ENCODE measurements at places on chromosomes 16 and 17.
A peak's percentile ranks its signal among the peaks of the same experiment; 100 is the strongest.

DNA sequence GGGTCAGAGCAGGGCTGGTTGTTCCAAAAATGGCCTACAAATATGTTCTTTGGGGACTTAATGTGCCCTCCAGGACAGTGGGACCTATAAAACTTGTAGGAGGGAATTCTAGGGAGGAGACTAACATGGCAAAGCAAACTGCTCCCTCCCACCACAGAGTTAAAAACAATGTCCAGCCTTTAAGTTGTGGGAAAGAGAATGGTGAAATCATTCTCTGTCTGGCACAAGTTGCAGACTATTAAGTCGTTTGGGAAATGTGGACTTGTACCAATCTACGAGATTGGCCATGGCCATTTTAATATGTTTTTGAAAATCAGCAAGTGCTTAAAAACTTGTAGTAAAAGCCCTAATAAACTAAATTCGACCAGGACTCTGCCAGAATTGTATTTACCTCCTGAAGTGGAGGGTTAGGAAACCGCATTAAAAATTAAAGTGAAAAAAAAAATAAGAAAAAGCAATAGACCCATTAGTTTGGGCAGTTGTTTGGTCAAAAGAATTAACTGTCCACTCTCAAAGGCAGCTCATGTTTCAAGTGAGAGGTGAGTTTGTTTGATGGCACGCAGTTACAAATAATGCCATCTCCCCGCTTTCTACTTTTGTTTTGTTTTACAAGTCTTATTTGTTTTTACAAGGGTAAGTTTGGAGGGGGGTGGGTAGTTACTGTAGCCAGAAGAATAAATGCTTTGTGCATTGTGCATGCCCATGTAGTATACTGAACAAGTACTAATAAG is 32.4 kb downstream of the ANKFN1 start:
- DNase-seq: no peak

- peak; percentile 53 for DNase-seq
These were observed 431.2 kb downstream of the SLC39A11 start for GRCh38 chr17:72661116-72661944.

DNA sequence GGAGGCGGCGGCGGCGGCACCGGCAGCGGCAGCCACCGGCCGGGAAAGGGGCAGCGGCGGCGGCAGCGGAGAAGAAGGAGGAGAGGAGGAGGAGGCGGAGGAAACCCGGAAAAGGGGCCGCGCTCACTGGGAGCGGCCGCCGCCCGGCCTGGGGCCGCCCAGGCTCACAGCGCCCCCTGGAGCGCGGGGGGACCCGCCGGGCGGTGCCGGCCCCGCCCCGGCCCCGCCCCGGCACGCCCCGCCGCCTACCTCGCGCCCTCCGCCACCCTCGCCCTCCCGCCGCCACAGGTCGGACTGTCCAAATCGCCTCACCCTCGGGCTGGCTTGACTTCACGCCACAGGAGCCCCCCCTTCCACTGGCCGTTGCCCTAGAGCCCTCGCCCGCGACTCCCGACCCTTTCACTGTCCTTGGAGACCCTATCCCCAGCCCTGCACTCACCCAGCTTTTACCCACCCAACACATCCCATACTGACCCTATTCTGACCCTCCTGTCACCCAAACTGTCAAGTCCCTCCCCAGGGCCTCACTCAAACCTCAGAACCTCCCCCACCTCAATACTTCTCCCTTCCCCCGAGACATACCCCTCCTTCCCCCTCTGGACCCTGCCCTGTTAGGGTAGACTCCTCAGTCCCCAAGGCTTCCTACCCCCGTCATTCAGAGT is at the start of gene CSNK2A2:
Gene CSNK2A2 (minus strand): TSS at position 85 of the 662 bp plus-strand sequence. CDS start 370 bp downstream, outside the sequence.
- peak; percentile 86 for DNase-seq

- DNase-seq: peak; percentile 52
These were observed 10.5 kb upstream of the ALDOA start for GRCh38 chr16:30054959-30055553.

DNA sequence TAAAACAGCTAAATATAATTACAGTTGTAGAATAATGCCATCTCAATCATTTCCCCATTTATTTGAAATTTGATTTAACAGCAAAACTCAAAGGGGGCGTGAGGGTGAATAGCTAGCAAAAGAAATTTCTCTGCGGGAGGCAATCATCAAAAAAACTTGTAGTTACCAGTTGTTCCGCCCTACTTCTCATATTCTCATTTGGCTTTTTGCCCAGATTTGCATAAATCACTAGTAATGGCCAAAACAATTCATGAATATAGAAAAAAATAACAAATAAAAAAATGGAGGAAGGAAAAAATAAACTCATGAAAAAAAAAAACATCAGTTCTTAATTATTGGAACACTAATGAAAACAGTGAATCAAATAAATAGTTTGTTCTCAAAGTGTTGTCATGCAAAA is 722.6 kb upstream of the KIF2B start:
- DNase-seq: no peak

DNA sequence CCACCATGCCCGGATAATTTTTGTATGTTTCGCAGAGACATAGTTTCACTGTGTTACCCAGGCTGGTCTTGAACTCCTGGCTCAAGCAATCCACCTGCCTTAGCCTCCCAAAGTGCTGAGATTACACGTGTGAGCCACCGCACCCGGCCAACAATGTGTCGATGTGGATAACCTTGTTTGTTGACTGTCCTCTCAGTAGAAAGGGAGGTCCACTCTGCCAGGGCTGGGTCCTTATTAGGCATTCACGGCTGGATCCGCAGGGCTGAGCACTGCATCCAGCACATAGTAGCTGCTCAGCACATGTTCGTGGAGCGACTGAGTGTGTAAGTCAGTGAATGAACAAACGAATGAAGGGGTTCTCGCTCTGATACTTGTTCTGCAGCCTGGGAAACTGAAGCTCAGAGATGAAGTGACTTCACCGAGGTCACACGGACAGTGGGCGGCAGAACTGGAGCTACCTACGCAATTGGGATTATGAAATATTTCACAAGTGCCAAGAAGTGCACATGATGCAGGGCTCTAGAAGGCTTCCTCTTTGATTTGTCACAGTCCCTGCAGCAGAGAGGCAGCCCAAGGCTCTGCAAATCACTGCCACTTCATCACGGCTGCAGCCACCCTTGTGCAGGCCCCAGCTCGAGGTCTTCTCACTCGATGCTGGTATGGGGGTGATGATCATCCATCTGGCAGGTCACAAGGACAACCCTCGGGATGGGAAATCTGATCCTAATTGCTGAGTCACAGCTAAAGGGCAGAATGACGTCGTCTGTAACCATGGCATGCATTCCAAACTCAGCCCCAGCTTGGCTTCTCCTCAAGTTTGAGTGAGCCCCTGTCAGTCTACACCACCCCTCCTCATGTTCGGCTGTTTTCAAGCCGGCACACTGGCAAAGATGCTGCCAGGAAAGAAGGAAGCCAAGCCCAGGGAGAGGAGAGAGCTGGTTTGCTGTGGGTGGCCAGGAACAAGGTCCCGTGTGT is 28.0 kb upstream of the SNN start:
- peak; percentile 30 for DNase-seq

DNA sequence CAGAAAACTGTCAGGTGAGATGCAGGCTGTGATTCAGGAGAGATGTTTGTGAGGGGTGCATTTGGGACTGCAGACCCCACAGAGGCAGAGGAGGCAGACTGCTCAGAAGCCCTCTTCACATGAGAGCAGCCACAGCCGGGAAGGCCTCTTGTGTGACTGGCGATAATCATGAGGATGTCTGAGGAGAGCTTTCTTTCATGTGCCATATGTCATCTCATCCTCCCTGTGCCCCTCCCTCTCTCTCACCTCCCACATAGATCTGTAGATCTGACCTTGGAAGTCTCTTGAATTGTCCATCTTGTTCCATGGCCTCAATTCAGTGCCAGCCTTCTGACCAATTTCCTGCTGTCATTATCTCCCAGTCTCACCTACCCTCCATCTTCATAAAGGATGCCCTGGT is 50.5 kb downstream of the EPN2 start:
- DNase-seq: no peak
